Stomach (tissue), 19 donors: ENCODE measurements at places on chromosomes 11 and 22. TPM values are rescaled to one million over a fixed set of nuclear protein-coding genes. Genes with fewer than 3 reads are reported as not detected.
A peak's percentile ranks its signal among the peaks of the same experiment; 100 is the strongest.

Gene SHANK2
- total RNA-seq: 95.7 TPM

DNA sequence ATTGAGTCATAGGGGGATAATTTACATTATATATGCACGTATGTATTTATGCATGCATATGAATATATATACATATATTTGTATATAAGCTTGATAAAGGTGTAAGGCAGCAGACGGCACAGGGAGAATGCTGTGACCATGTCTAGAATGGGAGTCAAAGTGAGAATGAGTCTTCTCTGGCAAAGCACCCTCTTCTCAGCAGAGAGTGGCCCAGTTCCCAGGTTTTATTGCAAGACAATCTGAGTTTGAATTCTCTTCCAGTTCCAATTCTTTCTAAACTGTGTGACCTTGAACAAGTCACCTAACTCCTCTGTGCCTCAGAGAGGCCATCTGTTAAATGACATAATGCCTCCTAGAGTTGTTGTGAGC is 13.8 kb downstream of the EHF start:
- no peak for DNase-seq

GRCh38 chr11:93718057-93718563 is 23.2 kb downstream of the TAF1D start:
- DNase-seq: no peak

- DNase-seq: no peak
Measured at GRCh38 chr11:13891911-13892310, 70.6 kb upstream of the SPON1 start.

GRCh38 chr11:86693518-86693917 is 21.1 kb upstream of the ME3 start:
- DNase-seq: no peak

DNA sequence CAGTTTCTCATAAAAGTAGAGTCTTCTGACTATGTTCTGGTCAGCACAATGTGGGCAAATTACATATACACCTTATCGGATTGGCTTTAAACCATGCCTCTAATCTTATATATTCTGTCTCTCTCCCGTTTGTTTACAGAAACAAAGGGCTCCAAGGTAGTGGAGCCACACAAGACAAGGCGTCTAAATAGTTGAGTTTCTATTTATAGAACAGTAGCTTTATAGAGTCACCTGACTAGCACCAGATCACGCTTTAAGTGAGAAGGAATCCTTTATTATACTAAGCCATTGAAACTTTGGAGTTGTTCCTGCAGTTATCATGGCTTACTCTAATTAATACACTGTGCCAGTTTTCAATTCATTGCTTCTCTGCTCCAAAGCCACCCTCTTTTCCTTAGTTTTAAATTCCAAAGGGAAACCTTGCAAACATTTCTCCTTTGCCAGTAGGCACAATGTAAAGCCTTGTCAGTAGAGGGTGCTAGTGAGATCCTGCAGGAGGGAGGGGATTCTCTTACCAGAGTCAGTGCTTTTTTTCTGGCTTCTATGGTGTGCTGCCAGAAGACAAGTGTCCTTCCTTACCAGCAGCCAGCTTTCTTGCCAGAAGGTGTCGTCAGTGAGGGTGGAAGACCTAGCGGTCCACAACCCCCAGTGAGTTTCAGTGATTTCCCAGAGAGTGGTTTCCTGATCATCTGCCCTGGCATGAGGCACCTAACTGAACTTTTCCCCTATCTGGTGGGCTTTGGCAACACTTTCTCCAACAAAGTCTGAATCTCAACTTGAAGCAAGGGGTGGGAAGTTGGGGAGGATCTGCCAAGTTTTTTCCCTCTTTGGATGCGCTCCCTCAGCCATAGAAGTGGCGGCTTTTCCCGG is 71.7 kb downstream of the RAB38 start:
- DNase-seq: peak; percentile 47
